ENCODE measurements at places on chromosomes 2 and 18.

- DNase-seq: peak; percentile 63
Measured at GRCh38 chr2:32647180-32647651, 19.4 kb downstream of the TTC27 start.

- DNase-seq: no peak
Measured at GRCh38 chr2:70566906-70567305, 13.3 kb upstream of the TGFA start.

DNA sequence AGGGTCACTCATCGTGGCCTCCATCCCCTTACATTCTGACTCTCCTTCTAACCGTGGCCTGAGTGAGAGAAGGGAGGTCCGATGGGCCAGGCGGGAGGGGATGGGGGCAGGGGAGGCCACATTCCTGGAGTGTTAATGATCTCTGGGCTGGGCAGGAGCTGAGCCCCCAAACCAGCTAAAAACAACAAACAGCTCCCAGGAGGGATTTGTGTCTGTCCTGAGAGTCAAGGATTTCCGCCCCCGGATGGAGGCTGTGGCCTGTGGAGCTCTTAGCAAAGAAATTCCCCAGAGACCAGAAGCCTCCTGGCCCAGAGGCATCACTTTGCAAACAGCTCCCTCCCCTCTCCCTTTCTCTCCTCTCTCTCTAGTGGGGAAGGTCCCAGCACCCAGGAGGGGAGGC is 23.5 kb downstream of the EMX1 start:
- DNase-seq: peak; percentile 20

GRCh38 chr2:88450925-88451810 is 1.3 kb downstream of the FOXI3 start:
- no peak for DNase-seq

DNA sequence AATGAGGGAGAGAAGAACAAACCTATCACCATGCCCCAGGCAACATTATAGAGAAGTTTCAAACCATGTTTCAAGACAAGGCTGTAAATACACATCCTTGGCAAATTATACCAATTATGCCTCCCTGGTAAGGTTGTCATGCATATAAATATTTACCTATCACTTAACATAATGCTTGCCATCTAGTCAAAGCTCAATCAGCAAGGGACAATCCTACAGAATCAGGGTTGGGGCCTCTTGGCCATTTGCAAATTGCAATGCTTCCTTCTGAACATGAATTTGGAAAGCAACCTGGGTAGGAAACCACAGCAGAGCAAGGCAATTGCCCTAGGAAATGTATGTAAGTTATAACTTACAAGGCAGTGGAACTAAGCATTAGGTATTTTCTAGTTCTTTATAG is 907.2 kb upstream of the CDH2 start:
- DNase-seq: no peak

- DNase-seq: no peak
Measured at GRCh38 chr2:183996825-183997793, 601.2 kb upstream of the ZNF804A start.

GRCh38 chr18:811182-811891 is 705 bp downstream of the YES1 start:
- no peak for DNase-seq

GRCh38 chr18:22604986-22605421 is 187.3 kb upstream of the CTAGE1 start:
- no peak for DNase-seq

Measured in AG09309 (cell line).